ENCODE measurements at places on chromosomes 11 and 22.

DNA sequence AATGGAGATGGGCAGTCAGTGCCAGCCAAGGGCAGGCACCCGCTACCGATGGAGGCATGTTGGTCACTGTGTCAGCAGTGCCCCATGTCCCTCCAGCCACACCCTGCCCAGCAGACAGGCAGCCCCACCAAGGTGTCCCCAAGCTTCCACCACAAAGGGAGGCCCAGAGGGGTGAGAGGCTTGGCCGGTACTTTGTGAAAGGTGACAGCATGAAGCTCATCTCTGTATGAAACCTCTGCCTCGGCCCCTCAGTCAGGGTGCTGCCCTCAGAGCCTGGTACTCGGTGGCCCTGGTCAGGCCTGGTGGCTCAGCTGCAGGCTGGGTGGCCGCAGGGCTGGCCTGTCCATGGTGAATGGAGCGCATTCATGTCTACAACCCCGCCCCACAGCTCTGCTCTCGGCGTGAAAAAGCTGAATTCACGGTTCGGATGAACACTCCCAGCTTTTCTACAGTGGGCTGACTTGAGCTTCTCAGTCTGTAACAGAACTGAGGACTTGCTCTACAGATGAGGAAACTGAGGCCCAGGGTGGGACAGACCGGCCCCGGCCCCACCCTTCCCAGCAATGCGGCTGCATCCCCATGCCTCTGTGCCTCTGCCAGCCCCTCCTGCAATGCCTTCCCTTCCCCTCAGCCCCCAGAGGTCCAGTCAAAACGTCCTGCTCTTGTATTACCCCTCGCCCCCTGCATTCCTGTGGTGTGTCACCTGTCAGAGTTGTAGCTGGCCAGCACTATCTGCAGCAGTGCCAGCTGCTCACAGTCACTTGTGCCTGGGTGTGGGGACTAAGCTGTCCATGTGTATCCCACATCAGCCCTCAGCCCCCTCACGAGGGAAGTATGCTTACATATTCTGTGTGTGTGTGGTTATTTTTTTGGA lies 27.7 kb downstream of the RSPH14 start:
- no peak for DNase-seq

- no peak for DNase-seq
Measured at GRCh38 chr11:17766073-17766359, 31.4 kb downstream of the KCNC1 start.

DNA sequence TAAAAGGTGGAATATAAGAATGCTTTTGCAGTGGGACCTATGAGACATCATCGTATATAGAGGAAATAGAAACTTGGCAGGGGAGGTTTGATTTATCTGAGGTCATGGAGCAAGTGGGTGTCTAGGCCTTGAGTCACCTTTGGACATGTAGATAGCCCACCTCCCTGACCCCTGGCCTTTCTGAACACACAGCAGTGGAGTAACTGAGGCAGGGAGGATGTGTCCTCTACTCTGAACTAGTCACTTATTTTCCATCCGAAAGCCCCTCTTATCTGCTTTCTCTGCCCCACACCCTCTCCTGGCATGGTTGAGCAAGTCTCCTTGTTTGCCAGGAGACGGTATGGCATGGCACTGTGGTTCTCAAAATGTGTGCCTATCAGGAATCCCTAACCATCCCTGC lies 7.9 kb downstream of the CD82 start:
- no peak for DNase-seq

- DNase-seq, result no peak
Measured at GRCh38 chr22:23801886-23802377, 15.2 kb downstream of the SMARCB1 start.

- DNase-seq, result peak; percentile 57
Measured at GRCh38 chr11:66388780-66389386, 17.3 kb upstream of the SLC29A2 start.

DNA sequence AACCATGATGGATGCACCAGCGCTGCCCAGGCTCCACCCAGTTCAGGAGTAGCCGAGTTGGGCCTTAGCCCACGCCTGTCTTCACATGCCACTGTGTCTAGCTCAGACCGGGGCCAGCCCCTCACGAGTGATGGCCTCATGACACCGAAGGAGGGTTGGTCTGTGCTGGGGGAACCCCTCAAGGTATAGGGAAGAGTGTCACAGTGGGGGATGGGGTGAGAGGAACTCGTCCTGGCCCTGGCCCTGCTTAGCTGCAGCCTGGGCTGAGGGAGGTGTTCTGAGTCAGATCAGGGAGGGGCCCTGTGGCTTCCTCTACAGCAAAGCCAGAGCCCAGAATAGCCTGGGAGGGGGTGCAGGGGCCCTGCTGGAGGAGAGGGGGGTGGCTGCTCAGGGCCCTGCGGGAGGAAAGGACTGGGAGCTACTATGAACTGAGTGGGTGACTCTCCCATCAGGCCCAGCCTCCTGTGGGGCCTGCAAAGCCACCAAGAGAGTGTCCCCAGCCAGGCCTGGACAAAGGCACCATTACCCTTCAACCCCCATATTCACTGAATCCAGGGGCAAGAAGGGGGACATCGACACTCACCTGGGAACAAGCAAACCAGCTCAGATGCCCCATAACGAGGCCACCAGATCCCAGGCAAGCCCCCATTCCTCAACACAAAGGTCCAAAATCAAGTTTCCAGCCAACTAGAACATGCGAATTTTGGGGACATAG lies 41.2 kb downstream of the IGLL5 start:
- peak; percentile 62 for DNase-seq

DNA sequence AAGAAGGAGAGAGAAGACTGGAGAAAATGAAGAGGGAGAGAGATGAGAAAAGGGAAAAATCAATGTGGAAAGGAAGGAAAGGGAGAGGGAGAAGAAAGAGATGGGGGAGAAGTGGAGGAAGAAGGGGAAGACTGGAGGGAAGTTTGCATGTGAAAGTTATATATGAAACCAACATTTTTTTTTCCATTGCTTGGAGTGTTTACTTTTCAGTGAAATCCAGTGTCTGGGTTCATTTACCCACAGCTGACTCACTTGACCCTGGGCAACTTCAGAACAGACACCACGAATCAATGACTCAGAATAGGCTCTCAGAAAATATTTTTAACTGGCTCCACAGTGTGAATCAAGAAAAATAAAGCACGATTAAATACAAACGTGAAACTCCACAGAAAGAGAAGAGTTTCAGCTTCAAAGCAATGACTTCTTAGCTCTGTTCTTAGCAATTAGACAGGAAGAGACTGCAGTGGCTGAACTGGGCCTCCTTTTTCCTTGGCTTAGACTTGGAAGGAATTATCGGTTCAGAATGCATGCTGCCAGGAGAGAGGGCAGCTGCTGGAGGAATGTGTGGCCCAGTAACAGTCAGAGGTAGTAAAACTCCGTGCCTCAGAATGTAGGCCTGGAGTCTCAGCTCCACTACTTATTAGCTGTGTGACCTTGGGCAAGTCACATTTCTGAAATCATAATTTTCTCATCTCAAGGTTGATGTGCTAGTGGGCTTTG lies 237.5 kb downstream of the MIAT start:
- peak; percentile 28 for DNase-seq

DNA sequence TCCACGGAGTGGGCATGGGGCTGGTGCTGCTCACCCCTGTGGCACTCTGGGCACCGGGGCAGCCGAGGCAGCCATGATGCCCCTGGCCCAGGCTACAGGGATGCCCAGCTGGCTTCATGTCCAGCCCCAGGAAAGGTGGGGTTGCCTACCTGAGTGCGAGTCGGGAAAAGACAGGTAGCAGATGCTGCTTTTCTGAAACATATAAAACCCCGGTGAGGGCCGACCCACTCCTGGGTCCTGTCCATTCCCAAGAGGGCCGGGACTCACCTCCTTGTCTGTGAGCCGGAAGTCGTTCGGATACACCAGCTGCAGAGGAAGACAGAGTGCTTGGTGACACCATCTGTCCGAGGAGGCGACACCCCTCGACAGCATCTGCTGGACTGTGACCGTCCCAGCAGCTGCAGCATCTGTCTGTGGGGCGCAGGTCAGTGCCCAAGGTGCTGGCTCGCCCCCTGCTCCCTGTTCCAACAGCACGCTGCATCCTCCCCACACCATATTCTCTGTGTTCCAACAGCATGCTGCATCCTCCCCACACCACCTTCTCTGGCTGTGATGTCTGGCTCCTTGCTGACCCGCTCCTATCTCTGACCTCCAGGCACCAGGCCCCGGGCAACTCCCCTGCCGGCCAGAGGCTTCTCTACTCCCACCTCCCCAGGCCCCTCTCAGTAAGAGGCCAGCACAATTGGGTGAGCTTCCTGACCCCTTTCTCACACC lies 8.0 kb downstream of the DENND6B start:
- no peak for DNase-seq

- DNase-seq, result no peak
Measured at GRCh38 chr11:19747634-19748033, 35.0 kb downstream of the NAV2 start.

- no peak for DNase-seq
Measured at GRCh38 chr22:39662686-39663052, 92.1 kb downstream of the CACNA1I start.

GRCh38 chr22:27099946-27100722 lies 442.7 kb downstream of the MIAT start:
- no peak for DNase-seq

DNA sequence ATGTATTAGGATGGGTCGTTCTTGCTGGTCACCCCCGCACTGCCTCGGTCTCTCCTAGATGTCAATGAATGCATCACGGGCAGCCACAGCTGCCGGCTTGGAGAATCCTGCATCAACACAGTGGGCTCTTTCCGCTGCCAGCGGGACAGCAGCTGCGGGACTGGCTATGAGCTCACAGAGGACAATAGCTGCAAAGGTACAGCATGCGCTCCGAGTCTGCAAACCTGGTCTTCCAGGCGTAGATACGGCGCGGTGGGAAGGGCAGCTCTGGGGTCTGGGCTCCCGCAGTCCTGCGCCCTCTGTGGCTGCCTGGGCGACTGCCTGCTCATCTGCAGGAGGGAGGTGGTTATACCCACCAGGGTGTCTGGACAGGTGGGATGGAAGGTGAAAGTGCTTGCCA lies 31.0 kb downstream of the FBLN1 start:
- no peak for DNase-seq

- DNase-seq, result no peak
Measured at GRCh38 chr11:134519390-134519750, 107.3 kb upstream of the B3GAT1 start.

- no peak for DNase-seq
Measured at GRCh38 chr22:50445071-50445879, 29.6 kb downstream of the SBF1 start.

All from stimulated activated effector memory CD8-positive, alpha-beta T cell treated with anti-CD3 and anti-CD28 coated beads, Interleukin-12 subunit alpha, Interleukin-12 subunit beta, amount 100 ng/mL, for 72 hours (primary cell).